ENCODE measurements at places on chromosomes 4 and X.

- no peak for DNase-seq
These were observed 9.0 kb upstream of the PROM1 start for GRCh38 chr4:16092682-16093319.

- DNase-seq, result no peak
These were observed 89.5 kb downstream of the JAKMIP1 start for GRCh38 chr4:6110681-6111353.

- no peak for DNase-seq
These were observed 352.3 kb downstream of the PDGFC start for GRCh38 chr4:156619154-156619934.

- no peak for DNase-seq
These were observed 5.2 kb upstream of the TLR6 start for GRCh38 chr4:38861791-38862190.

GRCh38 chr4:184282895-184283654 lies 65.4 kb upstream of the ENPP6 start:
- DNase-seq, result no peak

- DNase-seq, result no peak
These were observed 179.0 kb downstream of the BEND2 start for GRCh38 chrX:18041656-18042055.
